ENCODE measurements at places on chromosomes 16 and 17.
A peak's percentile ranks its signal among the peaks of the same experiment; 100 is the strongest.

DNA sequence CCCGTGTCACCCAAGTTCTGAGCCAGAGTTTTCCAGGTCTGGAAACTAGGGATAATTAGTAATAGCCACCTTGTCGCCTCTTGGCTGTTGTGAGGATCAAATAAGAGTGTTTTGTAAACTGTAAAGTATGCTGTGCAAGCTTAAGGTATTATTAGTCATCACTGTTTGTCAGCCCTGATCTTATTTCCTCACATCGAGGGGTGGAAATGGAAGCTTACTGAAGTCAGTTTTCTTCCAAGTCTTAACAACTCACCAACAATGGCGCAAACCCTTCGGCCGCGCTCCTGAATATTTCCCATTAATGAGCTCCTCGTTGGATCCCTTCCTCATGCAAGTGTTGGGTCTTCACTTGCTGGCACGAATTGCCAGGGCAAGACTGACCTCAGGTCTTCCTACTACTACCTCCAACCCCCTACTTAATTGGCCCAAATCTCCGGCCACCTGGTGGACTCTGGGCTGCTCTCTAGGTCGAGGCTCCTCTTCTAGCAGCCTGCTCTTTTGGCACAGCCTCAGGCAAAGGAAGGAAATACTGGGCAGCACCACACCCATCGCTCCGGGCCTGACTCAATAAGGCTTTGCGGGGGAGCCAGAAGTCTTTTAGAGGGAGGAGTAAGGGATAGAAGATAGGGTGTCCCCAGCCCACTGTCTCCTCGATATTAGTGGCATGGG is 885 bp upstream of the SLC35B1 start:
- no peak for DNase-seq

- no peak for DNase-seq
Measured at GRCh38 chr17:61250335-61250890, 149.2 kb upstream of the TBX2 start.

DNA sequence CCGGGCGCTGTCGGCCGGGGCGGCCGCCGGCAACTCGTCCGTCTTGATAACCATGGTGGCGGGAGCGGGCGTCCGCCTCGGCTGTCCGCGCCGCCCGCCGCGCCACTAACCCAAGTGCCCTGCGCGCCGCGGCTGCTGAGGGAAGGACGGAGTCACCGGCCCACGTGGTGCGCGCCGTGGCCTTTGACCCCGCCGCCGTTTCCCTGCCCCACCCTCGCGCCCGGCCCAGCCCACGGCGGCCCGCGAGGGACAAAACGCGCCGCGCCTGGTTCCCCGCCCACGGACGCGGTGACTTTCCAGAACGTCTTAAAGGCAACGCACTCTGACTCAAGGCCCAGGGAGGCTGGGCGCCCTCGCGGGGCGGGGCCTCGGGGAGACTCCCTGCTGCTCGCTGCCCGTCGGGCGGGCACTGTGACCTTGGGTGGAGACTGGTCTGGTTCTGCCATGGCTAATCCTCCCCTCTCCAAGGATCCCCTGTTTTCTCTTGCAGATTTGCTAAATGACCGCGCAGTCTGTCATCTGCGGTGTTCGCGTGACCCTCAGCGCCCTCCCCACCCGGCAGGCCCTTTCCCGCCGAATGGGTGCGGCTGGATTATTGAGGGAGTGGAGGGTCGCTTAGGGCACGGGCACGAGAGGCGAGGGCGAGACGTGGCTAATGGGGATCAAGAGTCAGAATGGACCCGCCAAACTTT is at the start of gene CLUH:
Gene CLUH (minus strand): TSS at position 157 of the 692 bp plus-strand sequence. CDS start 103 bp downstream, at position 54.
- DNase-seq, result peak; percentile 76

DNA sequence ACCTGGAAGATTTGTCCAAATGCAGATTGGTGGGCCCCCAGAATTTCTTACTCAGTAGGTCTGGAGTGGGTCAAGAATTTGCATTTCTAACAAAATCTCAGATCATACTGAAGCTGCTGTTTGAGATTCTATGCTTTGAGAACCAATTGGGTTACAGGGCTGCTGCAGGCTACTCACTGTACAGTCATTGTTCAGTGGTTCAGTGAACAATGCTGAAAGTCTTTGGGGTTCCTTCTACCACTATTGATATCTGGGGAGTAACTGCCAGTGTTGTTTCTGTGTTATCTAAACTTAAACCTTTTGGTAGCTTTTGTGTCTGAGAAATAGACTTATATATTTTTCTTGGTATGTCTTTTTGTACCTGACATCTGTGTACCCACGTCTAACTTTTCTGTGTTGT is 187.5 kb downstream of the TANC2 start:
- DNase-seq, result no peak

DNA sequence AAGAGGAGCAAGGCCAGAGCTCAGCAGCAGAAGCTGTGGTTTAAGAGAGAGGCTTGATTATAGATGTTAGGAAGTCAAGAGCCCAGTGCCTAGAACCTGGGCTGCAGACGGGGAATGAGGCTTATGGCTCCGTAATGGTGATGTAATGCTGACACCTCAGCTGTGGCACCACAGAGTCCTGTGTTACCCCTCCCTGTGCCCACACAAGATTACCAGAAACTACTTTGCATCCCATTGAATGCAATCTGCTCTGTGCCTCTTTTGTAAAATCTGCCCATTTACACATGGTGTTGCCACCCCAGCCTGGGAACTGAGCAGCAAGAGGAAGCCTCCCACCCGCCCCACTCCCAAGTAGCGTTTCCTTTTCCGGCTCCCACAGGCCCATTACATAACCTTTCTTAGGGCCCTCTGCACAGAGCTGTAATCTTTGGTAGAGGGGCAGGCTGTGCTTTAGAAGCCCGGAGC is 57.0 kb downstream of the PITPNC1 start:
- DNase-seq, result no peak
